ENCODE measurements at places on chromosomes 2 and 18.

- DNase-seq, result no peak
Measured at GRCh38 chr2:172457536-172457935, 30.1 kb downstream of the ITGA6 start.

DNA sequence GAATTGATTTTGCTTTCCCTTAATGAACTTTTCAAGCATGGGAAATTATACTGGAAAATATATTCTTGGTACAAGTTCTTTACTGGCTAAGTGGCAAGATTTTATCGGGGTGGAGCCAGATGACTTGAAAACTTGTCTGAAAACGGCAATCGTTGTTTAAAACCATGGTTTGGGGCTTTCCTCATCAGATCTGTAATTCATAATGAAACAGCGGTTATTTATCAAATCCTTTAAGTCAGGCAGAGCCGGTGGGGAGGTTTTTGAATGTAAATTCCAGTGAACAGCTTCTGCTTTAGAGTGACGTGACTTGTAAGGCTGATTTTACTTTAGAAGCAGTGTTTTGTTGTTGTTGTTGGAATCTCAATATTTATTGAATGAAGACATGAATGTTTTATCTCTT is 2.6 kb downstream of the SEC11C start:
- DNase-seq, result no peak

DNA sequence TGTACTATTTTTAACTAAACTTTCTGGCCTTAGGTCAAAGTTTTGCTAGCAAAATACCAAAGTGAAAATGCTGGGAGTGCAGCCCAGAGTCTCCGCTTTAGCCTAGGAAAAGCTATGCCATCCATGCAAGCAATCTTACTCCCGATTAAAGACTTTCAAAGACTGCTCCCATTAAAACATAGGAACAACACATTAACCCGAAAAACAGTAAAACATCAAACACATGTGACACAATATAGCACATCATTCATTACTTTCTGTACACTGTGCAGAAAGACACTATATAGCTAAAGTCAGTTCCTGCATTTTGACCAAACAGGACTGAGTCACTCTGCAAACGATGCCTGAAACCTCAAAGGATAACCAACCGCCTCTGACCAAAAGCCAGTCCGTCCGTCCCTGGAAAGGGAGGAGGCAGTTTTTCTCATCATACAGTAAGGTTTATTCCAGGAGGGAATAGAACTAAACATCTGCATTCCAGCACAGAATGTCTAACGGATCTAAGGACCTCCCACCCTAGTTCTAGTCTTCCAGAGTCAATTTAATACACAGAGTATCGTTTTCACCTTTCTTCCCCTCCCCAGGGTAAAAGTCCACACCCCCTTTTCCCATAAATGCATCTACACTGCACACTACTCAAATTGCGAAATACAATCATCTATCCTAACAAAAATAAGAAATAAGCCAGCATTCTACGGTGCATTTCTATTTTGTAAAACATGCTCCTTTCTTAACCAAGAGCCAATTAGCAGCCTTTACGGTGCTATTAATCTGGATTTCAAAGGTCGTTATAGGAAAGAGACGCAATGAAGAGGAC is 1.7 kb downstream of the ROCK2 start:
- no peak for DNase-seq

DNA sequence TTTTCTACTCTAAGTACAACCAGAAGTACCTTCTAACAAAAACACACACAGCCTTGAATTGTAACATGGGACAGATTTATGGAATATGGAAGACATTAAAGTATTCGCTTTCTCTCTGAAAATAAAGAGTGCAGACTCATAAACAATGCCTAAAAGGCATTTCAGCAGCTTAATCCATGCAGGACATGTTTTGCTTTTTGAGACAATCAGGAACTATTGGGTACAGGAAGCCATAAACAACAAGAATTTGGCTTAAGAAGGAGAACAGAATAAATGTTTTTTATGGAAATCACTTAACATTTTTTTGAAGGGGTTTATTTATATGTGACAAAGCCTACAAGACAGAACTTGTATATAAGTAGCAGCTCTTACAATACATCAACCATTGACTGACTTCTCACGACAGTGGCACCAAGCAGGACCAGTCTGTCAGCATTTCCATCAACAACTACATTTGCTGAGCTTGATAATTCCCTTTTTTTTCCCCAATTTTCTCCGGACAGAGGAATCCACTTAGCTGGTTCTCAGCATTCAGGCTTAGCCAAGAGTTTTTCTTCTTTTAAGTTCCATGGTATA is 140.1 kb downstream of the EXOC6B start:
- no peak for DNase-seq

- DNase-seq, result no peak
Measured at GRCh38 chr2:38615237-38615636, 12.5 kb upstream of the HNRNPLL start.

DNA sequence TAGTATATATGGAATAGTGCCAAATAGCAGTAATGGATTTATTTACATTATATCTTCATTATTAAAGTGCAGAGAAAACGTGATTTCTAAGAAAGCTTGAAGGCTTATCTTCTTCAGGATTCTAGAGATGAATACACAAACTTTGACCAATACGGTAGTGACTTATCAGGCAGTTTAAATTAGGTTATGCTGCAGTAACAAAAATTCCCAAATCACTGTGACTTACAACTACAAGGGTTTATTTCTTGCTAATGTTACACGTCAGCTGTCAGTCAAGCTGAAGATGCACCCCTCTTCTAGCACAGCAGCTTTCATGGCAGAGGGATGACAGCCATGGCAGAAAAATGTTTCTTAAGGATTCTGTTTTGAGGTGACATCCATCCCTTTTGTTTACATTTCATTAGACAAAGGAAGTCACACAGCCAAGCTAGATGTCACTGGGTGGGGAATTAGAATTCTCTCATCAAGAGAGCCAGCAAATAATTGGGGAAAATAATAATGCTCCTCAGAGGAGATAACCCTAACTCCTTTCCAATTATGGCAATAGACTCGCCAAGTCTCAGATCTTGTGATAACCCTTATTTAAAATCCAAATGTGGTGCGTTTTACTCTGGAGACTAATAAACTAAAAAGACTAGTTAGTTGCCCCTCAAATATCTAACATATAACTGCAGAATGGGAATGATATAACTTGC is 268.3 kb upstream of the CYP26B1 start:
- no peak for DNase-seq

DNA sequence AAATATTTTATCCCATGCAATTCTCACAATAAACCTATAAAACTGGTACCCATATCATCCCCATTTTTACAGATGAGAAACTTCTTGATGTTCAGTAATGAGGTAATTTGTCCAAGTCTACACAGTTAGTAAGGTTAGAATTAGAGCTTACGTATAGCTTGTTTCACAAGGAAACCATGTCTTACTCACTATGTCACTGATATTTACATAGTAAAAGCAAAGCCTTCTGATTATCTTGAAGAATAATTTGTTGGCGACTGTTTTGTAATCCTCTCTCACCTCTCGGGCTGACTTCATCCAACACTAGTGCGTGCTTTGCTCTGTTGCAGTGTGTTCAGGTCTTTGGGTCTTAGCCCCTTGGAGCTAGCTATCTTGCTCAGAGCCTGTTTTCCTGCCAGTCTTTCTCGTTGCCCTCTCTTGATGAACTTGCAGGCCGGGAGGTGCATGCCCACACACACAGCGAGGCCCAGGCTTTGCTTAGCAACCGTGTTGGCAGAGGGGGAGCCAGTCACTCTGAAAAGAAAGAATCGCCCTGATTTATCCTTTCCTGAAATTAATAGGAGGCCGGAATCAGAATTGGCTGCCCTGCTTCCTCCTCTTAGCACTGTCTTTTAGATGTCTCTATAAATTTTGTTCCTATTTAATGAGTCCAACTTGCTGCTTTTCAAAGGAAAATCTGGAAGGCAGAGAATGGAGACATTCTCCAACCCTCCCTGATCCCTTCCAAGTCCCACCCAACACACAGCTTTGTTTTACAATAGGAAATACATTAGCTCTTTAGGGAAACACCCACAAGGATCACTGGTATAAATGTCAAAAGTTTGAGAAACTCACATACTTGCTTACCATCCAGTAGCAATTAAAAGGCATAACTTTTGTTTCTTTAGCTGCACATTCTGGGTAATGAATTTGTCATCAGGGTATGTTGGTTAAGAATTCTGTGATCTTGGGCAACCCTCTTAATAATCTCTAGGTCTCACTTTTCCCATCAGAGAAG is 97.6 kb upstream of the SEC11C start:
- DNase-seq, result no peak
